ENCODE measurements at places on chromosomes 1 and 21. TPM values are rescaled to one million over a fixed set of nuclear protein-coding genes. Genes with fewer than 3 reads are reported as not detected.

DNA sequence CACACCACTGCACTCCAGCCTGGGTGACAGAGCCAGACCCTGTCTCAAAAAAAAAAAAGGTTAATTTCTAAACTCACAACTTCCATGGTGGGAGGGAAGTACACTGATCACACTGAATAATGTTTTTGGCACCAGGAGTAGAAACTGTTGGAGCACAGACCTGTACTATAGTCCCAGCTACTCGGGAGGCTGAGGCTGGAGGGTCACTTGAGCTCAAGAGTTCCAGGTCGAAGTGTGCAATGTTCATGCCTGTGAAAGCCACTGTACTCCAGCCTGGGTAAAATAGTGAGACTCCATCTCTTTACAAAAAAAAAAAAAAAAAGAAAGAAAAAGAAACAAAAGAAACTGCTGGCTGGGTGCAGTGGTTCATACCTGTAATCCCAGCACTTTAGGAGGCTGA, 35.3 kb downstream of the TMEM50B start:
- no peak for DNase-seq

GRCh38 chr1:98181036-98181764, 260.4 kb upstream of the DPYD start:
- no peak for DNase-seq

- no peak for DNase-seq
Measured at GRCh38 chr21:32779983-32780382, 8.4 kb upstream of the PAXBP1 start.

- DNase-seq: no peak
Measured at GRCh38 chr21:15441060-15441493, 288.7 kb upstream of the USP25 start.

GRCh38 chr1:27284425-27285273, 37.3 kb upstream of the TMEM222 start:
- DNase-seq: peak; percentile 80

GRCh38 chr1:185317886-185318310, 855 bp upstream of the IVNS1ABP start:
- peak; percentile 64 for DNase-seq

The BOLA1 gene
- total RNA-seq: 15.5 TPM

GRCh38 chr1:52842643-52843310, at the start of gene ZYG11A:
ZYG11A (plus strand) TSS chr1:52842760; CDS start chr1:52842884, 124 bp downstream.
- DNase-seq: peak; percentile 46

DNA sequence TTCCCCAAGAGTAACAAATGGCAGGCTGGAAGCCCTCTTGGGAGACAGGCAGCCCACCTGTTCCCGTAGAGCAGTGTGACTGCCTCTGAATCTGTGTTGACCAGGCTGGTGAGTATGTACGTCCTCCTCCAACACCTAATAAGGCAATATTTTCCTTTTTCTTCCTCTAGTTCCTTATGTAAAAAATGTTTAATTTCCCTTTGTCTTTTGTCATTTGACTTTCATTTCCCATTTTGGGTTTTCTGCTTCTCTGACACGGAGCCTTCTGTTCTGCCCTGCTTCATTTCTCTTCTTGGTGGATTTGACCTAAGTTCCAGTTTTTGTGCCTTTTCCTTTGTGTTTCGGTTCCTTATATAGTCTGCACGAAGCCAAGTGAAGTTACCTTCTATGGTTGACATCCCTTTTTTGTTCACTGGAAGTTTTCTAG, 65.8 kb upstream of the ATF3 start:
- DNase-seq: no peak

GRCh38 chr1:54701996-54702395, 13.7 kb upstream of the TTC4 start:
- DNase-seq: no peak

DNA sequence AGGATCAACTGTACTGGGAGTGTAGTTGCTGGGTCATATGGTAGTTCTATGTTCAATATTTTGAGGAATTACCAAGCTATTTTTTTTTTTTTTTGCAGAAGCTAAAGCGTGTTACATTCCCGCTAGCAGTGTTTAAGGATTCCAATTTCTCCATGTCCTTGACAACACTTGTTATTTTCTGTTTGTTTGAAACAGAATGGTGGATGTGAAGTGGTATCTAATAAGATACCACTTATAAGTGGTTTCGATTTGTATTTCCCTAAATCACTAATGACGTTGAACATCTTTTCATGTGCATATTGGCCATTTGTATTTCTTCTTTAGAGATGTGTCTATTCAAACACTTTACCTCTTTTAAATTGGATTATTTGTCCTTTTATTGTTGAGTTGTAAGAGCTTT, 112.2 kb downstream of the DISP1 start:
- DNase-seq: no peak

GRCh38 chr1:203428981-203429599, 46.5 kb upstream of the PRELP start:
- DNase-seq: no peak

All from Calu3 (cell line).